ENCODE measurements at places on chromosomes 5 and 9.

DNA sequence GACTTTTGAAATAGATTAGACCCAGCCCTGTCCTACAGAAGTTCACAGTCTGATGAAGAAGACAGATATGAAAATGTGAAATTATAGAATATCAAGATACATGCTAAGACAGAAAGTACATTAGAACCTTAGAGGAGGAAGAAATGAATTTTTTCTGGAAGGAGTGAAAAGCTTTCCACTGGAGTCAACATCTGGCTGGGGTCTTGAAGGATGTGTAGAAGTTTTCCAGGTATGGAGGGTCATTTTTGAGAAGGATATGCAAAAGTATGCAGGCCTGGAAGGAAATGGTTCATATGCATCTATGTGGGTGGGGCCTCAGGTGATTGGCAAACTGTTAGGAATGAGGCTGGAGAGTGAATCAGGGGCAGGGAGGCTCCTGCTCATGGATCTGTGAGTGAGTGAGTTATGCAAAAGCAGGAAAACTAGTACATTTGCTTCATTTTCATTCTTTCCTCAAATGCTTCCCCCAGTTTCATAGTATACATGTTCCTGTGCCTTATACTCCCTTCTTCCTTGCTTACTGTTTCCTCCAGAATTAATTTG, 142.3 kb downstream of the GRIA1 start:
- no peak for DNase-seq

GRCh38 chr9:123265833-123266232, 2.6 kb downstream of the STRBP start:
- DNase-seq, result no peak

- DNase-seq, result no peak
Observed at GRCh38 chr5:159017786-159018185, 81.9 kb downstream of the EBF1 start.

GRCh38 chr5:17730421-17730820, 96.2 kb downstream of the TAF11L14 start:
- no peak for DNase-seq

GRCh38 chr5:14109771-14110170, 33.4 kb upstream of the TRIO start:
- DNase-seq, result no peak

- no peak for DNase-seq
Observed at GRCh38 chr9:111805830-111806241, 11.1 kb upstream of the SHOC1 start.

- peak; percentile 11 for DNase-seq
Observed at GRCh38 chr9:1053986-1054425, 3.8 kb downstream of the DMRT2 start.

DNA sequence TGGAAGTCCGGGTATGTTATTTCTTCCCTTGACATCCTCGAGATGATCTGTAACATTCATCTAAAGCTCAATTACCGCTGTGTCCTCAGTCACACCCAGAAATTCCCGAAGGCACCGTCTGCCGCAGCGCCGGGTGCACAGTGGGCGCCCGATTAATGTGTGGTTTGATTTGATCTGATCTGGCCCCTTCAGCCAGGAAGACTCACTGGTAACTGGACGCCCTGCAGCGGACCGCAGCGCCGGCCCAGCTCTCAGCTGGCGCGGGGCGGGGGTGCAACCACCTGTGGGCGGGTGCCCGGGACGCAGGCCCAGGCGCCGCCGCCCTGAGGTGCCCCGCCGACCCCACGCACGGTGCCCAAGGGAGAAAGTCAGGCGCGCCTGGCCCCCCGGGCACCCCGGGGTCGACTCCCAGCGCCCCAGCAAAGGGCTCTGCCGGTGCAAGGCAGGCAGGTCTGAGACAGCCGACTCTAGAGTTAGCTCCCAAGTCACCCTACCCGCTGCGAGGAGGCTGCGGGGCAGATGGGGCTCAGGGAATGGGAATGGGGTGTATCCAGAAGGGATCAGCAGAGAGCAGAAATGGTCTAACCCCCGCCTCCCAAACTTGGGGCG, 1.7 kb downstream of the EPB41L4B start:
- no peak for DNase-seq
